ENCODE measurements at places on chromosomes 6 and 20. TPM values are rescaled to one million over a fixed set of nuclear protein-coding genes. Genes with fewer than 3 reads are reported as not detected.

Gene ENPP5
- 0.35 TPM for total RNA-seq

Gene C6orf15
- 1.2 TPM for total RNA-seq

Gene REV3L
- 71.2 TPM for total RNA-seq

Gene HLA-DMB
- total RNA-seq = not detected

Gene UNC5CL
- 2.3 TPM for total RNA-seq

Gene TRIM15
- not detected for total RNA-seq

Gene TBXT
- total RNA-seq = not detected

Gene VSX1
- not detected for total RNA-seq

GRCh38 chr6:137856138-137856898 lies 10.7 kb upstream of the TNFAIP3 start:
- DNase-seq = no peak

- no peak for DNase-seq
Measured at GRCh38 chr6:8172530-8172929, 70.2 kb upstream of the EEF1E1 start.

- peak; percentile 54 for DNase-seq
Measured at GRCh38 chr6:89050155-89050554, 30.4 kb upstream of the PNRC1 start.

- peak; percentile 60 for DNase-seq
Measured at GRCh38 chr6:138001750-138002349, 105.4 kb downstream of the PERP start.

DNA sequence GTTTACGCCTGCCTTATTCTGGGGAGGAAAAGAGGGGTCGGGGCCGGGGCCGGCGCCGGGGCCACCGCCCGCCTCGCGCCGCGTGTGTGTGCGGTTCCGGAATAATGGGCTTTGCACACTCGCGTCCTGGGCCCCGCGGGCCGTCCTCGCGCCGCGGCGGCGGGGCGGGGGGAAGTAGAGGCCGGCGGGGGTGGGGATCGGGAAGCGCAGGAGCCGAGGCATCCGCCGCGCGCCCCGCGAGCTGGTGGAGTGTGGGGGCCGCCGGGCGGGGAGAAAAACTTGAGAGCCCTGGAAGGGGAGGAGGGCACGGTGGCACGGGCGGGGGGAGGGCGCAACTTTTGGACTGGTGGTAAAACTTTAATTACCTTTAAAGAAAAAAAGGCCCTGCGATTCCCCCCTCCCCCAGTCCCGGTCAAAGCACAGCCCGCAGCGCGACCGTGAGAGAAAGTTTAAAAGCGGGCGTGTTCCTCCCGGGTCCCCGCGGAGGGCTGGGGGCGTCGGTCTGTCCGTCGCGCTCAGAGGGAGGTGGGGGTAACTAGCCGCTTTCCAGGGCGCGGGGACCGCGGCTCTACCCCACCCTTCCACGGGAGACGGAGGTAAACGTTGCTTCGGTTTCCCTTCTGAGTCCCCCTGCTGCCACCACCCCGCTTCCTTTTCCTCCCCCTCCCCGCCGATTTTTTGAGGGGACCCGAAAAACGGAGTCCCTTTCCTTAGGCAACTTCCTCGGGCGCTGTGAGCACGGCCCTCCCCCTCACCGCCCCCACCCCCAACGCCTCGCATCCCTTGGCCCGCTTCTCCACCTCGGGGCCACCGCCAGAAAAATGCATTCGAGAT lies 1.9 kb downstream of the L3MBTL3 start:
- peak; percentile 31 for DNase-seq

- DNase-seq = no peak
Measured at GRCh38 chr20:9024606-9025005, 44.3 kb upstream of the PLCB4 start.

- DNase-seq = peak; percentile 45
Measured at GRCh38 chr6:20056350-20056992, 155.8 kb downstream of the MBOAT1 start.

DNA sequence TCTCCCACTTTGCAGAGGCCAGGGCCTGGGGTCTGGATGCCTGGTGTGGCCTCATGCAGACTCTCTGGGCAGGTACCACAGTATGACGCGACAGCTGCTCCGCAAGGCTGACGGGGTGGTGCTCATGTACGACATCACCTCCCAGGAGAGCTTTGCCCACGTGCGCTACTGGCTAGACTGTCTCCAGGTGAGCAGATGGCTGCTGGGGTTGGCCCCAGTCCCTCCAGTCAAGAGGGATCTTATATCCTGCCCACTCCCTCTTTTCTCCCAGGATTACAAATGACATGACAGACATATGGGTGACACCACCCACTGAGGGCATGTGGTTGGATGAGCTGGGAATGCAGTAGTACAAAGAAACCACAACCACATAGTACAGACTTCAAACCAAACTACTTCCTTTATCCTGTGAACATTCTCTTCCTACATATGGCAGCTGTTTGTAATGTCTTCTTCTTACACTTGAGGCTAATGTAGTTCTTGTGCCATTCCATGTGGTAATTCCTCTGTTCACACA lies 29.9 kb downstream of the RAB44 start:
- peak; percentile 35 for DNase-seq

DNA sequence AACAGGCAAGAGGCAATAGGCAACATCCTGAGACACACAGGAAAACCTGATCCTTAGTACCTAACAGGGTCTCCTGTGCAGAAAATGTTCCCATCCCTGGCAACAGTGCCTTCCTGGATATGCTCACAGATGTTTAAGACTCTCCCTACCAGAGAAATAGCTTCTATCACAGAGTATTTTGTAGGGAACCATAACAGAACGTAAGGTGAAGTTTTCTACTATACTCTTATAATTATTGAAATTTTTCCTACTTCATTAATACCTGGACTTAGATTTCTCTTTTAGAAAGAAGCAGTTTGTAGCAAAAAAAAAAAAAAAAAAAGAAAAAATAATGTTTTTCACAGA lies 33.5 kb upstream of the LGSN start:
- DNase-seq = no peak

- DNase-seq = no peak
Measured at GRCh38 chr6:113625850-113626249, 231.3 kb upstream of the MARCKS start.

DNA sequence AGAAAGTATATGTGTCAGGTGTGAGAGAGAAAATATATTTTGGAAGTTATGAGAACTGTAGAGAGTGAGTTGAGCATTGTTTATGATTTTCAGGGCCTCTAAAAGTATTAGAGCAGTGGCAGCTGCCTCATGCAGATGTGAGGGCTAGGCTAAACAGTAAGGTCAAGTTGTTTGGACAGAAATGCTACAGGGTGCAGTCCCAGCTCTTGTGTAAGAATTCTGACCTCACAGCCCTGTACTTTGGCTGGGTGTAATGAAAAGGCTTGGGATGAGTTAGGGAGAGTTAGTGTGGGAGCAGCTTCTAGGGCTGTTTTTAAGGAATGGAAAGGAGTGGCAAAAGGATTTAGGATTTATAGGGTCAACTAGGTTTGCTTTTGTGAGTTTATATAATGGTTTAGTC lies 764.8 kb upstream of the ADGRB3 start:
- no peak for DNase-seq

DNA sequence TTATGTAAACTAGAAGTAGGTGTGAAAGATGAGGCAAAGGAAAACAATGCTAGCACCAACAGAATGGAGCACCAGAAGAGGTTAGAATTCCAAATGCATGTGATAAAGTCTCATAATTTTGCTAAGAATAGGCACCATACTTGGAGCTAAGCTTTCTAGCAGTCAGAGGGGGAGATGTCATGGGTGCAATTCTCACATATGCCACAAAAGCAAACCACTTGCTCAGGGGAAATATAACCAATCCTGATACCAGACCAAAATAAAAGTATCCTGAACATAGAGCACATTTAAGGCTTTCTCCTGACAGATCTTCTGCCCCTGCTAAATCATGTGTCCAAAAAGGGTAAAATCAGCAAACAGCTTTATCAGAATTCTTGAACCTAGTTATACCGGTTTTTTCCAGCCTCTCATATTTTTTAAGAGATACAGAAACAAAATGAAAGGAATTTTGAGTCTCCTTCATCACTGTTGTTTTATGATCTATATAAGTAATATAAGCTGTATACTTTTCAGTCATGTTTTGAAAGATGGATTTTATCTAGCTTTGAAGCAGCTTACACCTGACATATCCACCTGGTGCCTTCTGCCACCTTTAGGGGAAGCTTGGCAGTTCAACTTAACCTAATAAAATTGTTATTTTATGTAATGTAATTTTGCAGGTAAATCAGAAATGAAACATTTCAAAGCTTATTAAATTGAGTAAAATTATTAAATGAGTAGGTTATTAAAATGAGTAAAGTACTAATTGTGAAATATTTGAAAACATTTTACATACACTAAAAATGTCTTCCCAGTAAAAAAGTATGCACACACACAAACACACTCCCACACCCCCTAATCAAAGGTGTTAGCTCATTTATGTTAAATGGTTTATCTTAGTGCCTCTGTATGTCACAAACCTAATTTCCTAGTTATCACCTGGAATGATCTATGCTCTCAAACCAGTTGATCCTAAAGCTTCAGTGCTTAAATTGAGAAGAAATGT lies 2.8 kb downstream of the SPO11 start:
- DNase-seq = no peak

GRCh38 chr20:57006411-57007170 lies 259.9 kb downstream of the BMP7 start:
- DNase-seq = no peak

DNA sequence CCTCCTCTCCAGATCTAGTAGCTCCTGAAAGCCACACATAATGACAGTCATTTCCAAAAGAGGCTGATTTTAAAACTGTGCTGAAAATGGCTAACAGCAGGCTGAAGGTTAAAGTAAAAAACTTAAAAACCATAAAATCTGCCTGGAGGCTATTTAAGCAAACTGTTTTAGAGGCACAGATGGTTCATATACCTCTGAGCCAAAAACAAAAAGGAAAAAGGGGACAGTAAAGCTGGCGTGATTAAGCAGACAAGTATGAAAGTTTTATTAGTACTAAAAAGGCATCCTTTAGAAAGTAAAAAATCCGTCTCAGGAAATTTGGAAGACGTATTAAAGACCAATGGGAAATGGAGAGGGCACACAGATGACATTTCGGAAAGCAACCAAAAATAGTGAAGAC lies 55.8 kb downstream of the SOBP start:
- no peak for DNase-seq

DNA sequence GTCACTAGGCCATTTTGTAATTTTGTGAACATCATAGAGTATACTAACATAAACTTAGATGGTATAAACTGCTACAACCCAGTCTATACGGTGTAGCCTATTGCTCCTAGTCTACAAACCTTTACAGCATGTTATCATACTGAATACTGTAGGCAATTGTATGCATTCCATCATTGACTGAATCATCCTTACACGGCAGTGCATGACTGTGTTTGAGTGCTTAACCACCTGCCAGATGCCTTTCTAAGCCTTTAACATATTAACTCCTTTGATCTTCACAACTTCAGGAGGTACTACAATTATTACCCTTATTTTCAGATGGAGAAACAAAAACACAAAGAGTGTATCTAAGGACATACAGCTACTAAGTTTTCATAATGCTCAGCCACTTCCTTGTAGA lies 14.0 kb downstream of the DPPA5 start:
- DNase-seq = no peak

GRCh38 chr6:35920793-35921732 lies at the start of gene SRPK1:
Gene SRPK1 (minus strand): TSS chr6:35921098. CDS start chr6:35921056, 42 bp downstream.
- DNase-seq = peak; percentile 90

DNA sequence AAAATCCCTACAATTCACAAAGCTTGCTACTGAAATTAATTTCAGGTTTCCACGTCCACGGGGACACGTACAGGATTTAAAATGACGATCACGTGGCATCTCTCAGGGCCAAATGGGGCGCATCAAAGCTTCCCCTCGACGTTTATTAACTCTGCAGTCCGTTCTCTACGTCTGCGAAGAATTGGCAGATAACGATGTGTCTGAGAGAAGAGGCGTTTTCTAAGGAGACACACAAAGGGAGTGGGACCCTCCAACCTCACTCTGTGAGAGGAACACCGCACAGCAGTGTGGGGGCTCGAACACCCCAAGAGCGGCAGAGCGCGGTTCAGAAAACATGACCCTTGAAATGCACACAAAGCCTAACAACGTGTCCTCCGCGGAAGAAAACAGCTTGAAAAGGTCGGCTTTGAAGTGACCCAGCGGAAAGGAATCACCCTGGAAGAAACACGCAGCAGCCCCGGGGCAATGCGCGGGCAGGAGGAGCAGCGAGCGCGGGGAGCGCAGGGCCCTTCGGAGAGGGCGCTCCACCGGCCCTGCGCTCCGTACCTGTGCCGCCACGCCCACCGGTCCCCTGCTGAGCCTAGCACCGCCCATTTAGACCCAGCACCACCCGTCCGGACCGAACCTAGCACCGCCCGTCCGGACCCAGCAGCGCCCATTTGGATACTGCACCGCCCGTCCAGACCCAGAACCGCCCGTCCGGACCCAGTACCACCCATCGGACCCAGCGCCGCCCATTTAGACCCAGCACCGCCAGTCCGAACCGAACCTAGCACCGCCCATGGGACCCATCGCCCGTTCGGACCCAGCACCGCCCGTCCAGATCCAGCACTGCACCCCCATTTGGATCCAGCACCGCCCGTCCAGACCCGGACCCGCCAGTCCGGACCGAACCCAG lies 1.1 kb upstream of the AFDN start:
- DNase-seq = no peak

DNA sequence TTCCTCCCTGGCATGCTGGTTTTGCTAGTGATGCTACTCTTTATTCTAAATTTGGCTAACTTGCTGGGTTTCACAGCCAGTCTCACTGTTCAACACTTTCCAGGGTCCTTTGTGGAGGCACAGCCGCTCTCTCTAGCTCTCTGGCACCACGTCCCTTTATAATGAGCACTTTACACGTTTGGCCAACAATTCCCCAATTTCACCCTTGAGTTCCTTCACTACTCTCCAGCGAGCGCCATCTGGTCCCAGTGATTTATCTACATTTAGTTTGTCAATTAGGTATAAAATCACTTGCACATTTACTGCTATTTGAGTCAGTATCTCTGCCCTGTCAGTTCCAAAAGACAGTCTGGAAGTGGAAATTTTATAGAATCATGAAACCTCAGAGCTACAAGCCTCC lies 241.9 kb upstream of the MOCS1 start:
- DNase-seq = no peak

DNA sequence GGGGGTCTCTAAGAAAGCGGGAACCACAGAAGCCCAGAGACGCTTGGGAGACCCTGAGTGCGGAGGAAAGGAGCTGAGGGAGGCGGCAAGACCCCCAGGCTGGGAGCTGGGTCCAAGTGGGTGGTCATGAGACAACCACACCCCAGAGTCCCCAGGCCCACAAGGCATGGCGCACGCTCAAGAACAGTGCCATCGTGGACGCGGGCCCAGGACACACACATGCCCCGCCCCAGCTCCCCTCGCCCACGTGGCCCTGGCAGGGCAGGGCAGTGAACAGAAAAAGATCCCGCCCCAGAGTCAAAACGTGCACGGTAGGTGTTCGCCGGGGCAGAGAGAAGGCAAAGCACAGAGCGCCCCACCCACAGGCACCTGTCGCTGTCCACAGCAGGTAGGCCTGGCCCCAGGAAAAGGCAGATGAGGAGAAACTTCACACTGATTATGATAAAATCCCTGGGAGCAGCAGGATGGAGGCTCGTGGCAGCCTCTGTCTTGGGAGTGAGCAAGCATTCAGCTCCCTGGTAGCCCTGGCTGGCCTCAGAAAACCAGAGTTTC lies 50.0 kb downstream of the BPIFB1 start:
- DNase-seq = no peak

GRCh38 chr6:138104618-138105213 lies 2.5 kb downstream of the PERP start:
- DNase-seq = no peak

GRCh38 chr20:59123011-59123677 lies 40.5 kb upstream of the ZNF831 start:
- DNase-seq = no peak

Measured in myocyte (in vitro differentiated cells).